ENCODE measurements at places on chromosomes 2 and 18.

- no peak for DNase-seq
Observed at GRCh38 chr18:1663879-1664705, 759.4 kb downstream of the ADCYAP1 start.

GRCh38 chr2:12716032-12716281, 779 bp upstream of the TRIB2 start:
- peak; percentile 80 for DNase-seq

- no peak for DNase-seq
Observed at GRCh38 chr2:45003579-45004551, 5.4 kb downstream of the SIX2 start.

- no peak for DNase-seq
Observed at GRCh38 chr18:24494586-24494985, 34.1 kb downstream of the HRH4 start.

DNA sequence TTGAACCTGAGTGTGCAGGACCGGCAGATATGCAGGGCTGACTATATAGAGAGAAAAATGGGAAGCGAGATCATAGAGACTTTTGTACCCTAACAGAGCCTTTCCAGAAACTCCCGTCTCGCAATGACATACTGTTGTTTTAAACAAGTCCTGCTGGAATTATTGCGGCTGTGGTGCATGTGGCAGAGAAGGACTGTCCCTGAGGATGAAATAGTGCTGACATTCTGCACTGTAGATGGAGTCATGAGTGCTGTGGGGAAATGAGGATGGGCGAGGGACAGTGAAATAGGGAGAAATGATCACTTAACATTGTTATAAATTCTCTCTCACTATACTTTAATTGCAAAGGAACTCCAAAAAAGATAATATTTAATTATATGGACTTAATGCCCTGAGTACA, 50.4 kb upstream of the KLHL14 start:
- no peak for DNase-seq

- no peak for DNase-seq
Observed at GRCh38 chr2:45137966-45138695, 128.9 kb upstream of the SIX2 start.

- DNase-seq, result no peak
Observed at GRCh38 chr2:180661686-180662030, 318.7 kb upstream of the UBE2E3 start.

- DNase-seq, result no peak
Observed at GRCh38 chr2:207871911-207872310, 102.2 kb upstream of the FZD5 start.

- no peak for DNase-seq
Observed at GRCh38 chr18:73924307-73924706, 223.3 kb downstream of the FBXO15 start.
